NCI-H226 (cell line): ENCODE measurements at places on chromosomes 13 and 19.

- DNase-seq, result no peak
These were observed 19.9 kb downstream of the DPF1 start for GRCh38 chr19:38204096-38204495.

DNA sequence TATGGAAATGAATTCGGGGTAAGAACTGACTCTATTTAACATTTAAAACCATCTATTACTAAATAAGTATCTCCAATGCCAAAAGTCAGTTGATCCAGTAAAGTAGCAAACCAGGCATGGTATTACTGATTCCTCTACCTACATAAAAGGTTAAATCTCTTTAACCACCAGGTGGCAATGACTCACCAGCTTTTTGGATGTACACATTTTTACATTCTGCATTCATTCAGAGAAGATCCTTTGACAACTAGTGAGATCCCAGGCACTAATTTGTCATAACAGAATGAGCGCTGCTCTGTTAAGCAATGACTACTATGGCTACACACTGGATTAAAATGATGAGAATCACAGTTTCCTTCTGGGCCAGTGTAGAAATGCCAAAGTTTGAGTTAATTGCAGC, 329.8 kb upstream of the GPC6 start:
- peak; percentile 46 for DNase-seq

DNA sequence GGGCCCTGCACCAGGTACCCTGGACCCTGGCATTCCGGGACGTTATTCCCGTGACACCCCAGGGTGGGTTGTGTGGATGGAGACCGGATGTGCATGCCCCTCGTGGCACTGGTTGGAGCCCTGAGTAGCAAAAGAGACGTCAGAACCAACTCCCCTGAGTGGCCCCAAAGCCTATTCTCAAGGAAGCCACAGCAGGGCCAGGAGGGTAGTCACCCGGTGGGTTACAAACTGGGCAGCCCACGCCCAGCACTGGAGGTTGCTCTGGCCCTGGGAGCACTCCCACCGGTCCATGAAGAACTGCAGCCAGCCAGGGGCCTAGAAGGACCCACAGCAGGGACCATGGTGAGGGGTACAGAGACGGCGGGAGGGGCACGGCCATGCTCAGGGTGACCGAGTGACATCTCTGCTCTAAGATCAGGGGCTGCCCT, 7.5 kb downstream of the KLF16 start:
- DNase-seq, result no peak

GRCh38 chr19:17560205-17560595, 4.8 kb downstream of the COLGALT1 start:
- DNase-seq, result peak; percentile 99

DNA sequence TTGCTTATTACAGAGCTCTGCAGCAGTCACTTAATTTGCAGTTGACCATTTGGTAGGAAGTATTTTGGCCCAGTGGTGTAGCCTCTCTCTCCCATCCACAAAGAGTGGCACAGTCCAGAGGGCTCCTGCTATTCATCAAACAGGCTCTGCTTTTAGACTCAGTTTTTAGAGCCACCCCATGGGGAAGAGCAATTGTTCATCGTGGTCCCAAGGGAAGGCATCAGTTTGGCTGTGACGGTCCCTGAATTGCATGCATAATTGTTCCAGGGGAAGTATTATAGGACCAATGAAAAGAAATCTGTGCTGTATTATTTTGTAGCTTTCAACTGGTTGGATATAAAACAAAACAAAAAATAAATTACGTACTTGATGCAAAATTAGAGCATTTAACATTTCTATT, 799.0 kb downstream of the DACH1 start:
- DNase-seq, result no peak

DNA sequence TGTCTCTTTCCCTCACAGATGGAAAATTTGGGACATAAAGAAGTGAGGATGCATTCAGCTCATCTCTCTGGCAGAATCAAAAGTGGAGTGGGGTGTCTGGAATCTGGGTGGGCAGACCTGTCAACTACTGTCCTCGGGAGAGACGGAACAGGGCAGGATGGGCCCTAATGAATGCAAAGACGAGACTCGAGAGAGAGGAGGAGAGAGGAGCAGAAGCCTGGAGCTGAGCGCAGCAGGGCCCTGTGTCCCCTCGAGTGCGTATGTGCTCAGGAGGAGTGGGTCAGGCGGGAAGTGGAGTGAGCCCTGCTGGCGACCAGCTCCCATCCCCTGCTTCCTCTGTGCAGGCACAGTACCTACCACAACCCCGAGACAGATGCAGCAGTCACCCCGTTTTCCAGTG, 78.9 kb downstream of the TEX29 start:
- DNase-seq, result no peak

GRCh38 chr13:63690672-63691071, 2275.0 kb upstream of the PCDH20 start:
- DNase-seq, result no peak

DNA sequence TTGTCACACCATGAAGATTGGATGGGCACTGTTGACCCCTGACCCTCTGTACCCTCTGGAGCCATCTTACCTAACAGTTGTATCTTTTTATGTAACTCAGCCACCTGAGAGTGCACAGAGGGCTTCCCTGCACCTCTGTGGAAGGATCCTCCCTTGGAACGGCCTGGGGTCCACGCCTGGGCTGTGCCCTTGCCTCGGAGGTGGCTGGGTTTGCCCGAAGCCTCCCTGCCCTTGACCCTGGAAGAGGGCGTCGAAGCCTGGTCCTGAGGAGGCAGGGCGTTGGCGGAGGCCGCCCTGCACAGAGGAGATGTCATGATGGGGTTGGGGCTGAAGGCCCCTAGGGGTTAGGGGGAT, 241 bp downstream of the ODAD3 start:
- DNase-seq, result no peak

- peak; percentile 21 for DNase-seq
These were observed 1.5 kb upstream of the RAB3A start for GRCh38 chr19:18205200-18205892.

DNA sequence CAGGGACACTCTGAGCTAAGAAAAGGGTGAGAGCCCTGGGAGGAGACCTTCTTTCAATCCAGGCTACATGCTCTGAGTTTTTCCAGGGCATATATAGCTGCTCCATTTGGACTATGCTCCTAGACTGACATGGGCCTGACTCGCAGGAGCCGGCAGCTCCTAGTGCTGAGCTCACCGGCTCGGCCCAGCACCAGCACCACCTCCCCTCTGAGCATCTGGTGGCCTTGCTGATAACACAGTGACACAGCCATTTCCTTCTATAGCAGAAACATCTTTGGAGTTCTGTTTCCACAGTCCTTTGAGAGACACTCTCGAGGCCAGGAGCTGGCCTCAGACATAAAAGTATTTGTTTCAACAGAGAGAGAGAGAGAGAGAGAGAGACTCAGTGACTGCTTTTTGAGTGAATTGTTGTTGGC, 184.9 kb downstream of the TM9SF2 start:
- DNase-seq, result no peak

- DNase-seq, result peak; percentile 3
These were observed 629 bp upstream of the FGF9 start for GRCh38 chr13:21670006-21670882.

DNA sequence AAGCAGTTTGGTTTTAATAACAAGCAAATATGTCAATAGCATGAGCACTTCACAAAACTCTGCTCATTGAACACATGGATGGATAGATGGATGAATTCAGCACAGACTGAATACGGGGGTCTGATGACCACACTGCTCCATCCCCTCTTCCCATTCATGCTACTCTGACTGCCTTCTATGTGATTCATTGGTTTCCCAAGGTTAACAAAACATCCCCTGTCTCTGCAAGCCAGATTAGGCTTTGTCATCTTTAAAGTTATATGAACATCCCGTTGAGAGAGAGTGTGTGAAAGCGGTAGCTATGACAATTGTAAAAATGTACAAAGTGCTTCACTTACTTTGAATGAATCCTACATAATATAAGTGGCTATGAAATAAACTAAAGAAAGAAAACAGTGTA, 252.5 kb downstream of the OXGR1 start:
- DNase-seq, result no peak

GRCh38 chr13:40528881-40529280, 137.6 kb downstream of the FOXO1 start:
- peak; percentile 42 for DNase-seq

GRCh38 chr19:38317104-38317612, 1.4 kb upstream of the YIF1B start:
- no peak for DNase-seq

GRCh38 chr13:50509167-50509566, 334.3 kb downstream of the DLEU7 start:
- peak; percentile 34 for DNase-seq

- DNase-seq, result no peak
These were observed 132.4 kb downstream of the USP12 start for GRCh38 chr13:27039171-27039701.

GRCh38 chr13:39864221-39864620, 208.8 kb downstream of the COG6 start:
- DNase-seq, result no peak

- no peak for DNase-seq
These were observed 19.4 kb downstream of the LAIR2 start for GRCh38 chr19:54521860-54522513.

DNA sequence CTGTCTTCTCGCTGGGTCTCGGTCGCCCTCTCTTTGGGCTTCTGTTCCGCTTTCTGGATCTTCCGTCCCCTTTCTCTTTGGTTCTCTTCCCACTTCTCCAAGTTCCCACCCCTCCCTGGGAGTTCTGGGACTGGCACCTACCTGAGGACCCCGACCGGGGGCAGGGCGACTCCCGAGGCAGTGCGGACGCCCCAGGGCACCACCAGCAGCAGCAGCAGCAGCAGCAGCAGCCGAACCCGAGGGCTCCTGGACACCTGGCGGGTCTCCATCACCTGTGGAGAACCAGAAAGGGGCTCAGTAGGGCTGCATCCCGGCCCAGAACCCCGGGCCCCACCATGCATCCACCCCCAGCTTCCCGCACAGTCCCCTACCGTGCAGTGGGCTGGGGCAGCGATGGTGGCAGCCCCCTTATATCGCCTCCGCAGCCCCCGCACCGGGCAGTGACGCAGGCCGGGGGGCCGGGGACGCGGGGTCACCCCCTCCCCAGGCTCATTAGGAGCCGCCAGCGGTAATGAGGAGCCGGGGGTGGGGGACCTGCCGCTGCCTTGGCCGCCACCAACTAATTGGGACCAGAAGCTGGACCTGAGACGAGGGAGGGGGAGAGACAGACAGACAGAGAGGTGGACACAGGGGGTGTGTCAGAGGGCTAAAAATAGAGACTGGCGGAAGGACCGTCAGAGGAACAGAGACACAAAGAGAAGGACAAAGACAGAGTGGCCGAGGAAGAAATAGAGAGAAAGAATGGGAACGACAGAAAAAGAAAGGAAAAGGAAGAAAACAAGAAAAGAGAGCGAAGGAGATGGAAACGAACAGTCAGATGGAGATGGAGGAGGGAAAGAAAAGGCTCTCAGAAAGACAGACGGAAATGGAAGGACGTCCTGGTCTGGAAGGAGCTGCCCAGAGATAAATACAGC, at the start of gene PTH2:
PTH2 (minus strand) TSS at position 371 of the 914 bp plus-strand sequence; CDS start at position 269, 102 bp downstream.
- no peak for DNase-seq

- no peak for DNase-seq
These were observed at the start of gene FKRP for GRCh38 chr19:46745521-46746280. TSS of gene FKRP (plus strand) at chr19:46746057. CDS start at chr19:46755451, 9,394 bp downstream.

DNA sequence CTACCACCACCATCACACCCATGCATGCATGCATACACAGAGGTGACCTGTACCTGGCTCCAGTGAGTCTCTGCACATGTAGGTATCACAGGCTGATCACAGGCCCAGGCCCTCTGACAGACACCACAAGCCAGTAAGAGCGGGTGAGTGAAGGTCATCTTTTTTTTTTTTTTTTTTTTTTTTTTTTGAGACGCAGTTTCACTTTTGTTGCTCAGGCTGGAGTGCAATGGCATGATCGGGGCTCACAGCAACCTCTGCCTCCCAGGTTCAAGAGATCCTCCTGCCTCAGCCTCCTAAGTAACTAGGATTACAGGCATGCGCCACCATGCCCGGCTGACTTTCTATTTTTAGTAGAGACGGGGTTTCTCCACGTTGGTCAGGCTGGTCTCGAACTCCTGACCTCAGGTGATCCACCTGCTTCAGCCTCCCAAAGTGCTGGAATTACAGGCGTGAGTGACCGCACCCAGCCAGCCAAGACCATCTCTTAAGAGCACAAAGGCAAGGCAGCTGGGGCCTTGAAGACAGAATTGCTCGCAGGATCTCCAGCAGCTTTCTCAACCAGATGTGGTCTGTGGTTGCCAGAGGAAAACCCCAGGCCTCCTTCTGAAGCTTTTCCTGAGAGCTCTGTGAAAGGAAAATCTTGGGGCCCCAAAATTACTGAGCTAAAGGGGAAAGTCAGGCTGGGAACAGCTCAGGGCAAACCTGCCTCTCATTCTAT, 3.2 kb upstream of the NKG7 start:
- no peak for DNase-seq

GRCh38 chr13:99992949-99993351, 11.4 kb downstream of the ZIC2 start:
- peak; percentile 45 for DNase-seq

DNA sequence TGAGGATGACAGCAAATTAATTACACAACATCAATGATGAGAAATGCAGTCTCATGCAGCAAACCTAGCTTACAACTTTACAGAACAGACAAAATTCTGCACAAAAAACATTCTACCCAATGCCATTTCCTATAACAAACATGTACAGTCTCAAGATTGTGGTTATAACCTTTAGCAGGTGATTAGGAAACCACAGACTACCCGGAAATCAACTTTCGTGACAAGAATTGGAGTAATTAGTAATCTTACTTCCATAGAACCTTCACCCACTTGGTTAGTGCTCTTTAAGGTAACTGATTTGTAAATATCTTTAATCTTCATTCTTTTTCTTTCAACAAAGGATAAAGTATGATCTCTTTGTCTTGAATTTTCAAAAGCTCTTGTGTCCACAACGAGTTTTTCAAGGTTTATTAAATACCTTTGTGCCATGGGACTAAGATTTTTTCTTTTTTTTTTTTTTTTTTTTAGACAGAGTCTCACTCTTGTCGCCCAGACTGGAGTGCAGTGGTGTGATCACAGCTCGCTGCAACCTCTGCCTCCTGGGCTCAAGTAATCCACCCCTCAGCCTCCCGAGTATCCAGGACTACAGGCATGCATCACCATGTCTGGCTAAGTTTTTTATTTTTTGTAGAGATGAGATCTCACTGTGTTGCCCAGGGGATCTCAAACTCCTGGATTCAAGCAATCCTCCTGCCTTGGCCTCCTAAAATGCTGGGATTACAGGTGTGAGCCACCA, 78.8 kb downstream of the MAP4K1 start:
- DNase-seq, result no peak

DNA sequence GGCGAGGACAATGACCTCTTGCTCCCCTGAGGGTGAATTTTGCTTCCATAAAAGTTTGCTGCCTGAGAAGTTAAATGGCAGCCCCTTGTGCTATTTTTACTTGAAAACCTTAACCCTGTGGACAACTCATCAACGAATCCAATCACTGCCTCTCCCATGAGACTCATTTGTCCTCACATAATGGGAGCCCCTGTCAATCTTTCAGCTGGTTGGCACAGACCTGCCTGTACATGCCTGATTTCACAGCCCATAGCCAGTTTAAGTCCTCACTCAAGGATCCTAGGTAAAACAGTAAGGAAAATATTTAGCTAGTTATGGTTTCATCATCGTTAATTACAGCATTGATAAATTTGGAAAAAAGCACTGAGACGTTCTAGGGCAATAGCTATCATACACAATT, 207.4 kb downstream of the NHLRC3 start:
- DNase-seq, result no peak
